ENCODE measurements at places on chromosomes 2 and 18.

GRCh38 chr2:97858442-97858841 is 137.3 kb downstream of the TMEM131 start:
- DNase-seq = no peak

DNA sequence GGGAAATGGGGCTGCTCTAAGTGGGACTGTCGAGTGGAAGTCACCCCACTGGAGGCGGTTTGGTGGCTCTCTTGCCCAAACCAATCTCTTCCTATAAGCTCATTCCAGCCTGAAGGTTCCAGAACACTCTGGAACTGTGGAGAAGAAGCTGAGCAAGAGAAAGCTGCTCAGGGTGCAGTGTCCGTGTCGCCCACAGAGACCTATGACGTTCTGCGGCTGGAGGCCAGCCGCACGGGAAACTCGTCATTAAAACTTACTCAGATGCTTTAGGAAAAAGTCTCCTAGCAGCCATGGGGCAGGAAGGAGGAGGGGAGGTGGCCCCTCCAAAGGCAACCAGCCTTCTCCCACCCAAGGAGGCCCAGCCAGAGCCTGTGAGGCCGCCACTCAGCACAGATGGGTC is 41.7 kb downstream of the ADCY3 start:
- DNase-seq = no peak

DNA sequence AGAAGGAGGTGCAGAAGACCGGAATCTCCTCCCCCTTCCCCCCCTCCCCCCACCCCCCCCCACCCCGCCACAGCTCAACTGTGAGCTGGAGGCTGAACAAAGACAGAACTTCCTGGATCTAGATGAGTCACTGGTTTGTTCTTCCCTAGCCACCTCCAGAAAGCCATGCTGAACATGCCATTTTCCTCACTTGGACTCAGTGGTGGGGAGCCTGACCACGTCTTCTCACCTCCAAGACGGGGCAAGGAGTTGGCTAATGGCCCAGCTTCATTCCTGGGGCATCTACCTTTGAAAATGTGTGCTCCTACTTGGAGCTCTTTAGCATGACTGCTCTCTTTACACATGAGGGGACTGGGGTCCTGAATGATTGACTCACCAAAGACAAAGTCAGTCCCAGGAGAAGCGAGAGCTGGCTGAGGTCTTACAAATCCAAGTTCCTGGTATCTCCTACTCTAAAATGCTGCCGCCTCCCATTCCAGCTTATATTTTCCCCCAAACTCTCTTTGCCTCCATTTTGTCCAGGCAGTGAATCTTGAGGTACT is 22.6 kb upstream of the FZD5 start:
- DNase-seq = no peak

GRCh38 chr2:46568212-46569009 is 89.0 kb downstream of the TMEM247 start:
- no peak for DNase-seq

Measured in CD4-positive, alpha-beta T cell treated with Interleukin-6 at 100 ng/mL for 8 hours (primary cell).